NCI-H460 (cell line): ENCODE measurements at places on chromosomes 7 and 10. TPM values are rescaled to one million over a fixed set of nuclear protein-coding genes. Genes with fewer than 3 reads are reported as not detected.
A peak's percentile ranks its signal among the peaks of the same experiment; 100 is the strongest.

DNA sequence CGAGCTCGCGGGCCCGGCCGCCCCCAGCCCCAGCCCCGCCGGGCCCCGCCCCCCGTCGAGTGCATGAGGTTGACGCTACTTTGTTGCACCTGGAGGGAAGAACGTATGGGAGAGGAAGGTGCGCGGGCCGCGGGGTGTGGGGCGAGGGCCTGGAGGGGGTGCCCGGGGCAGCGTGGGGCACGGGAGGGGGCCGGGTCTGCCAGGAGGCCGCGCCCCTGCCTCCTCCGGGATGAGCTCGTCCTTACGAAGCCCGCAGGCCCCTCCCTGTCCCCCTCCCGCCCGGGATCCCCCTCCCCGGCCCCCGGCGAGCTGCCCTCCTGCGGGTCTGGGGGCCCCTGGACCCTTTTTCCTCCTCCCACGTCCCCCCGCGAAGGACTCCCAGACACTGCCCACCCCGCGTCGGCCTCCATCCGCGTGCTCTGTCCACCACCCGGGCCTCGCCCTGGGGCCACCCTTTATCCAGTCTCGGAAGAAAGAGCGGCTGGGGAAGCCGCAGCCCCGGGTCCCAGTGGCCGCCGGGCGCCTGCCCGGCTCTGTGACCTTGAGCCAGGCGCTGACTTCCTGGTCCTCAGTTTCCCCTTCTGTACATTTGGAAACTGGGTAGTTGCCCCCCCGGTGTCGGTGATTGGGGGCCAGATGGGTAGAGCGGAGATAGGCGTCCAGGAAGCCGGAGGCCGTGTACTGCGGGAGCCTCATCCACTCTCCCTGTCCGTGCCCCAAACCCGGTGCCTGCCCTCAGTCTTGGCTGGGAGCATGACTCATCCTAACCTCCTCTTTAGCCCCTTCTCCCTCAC, 521 bp downstream of the LIMK1 start:
- DNase-seq = no peak

GRCh38 chr7:151382079-151382885, 27.6 kb downstream of the WDR86 start:
- DNase-seq = no peak

- DNase-seq = peak; percentile 26
Observed at GRCh38 chr7:43112941-43113621, 634 bp downstream of the HECW1 start.

- no peak for DNase-seq
Observed at GRCh38 chr10:78785991-78786390, 282.8 kb upstream of the ZMIZ1 start.

The GNAT3 gene
- total RNA-seq = not detected in 2 replicates

The PNLIPRP3 gene
- total RNA-seq = not detected in 2 replicates
